ENCODE measurements at places on chromosomes 1 and 21.

DNA sequence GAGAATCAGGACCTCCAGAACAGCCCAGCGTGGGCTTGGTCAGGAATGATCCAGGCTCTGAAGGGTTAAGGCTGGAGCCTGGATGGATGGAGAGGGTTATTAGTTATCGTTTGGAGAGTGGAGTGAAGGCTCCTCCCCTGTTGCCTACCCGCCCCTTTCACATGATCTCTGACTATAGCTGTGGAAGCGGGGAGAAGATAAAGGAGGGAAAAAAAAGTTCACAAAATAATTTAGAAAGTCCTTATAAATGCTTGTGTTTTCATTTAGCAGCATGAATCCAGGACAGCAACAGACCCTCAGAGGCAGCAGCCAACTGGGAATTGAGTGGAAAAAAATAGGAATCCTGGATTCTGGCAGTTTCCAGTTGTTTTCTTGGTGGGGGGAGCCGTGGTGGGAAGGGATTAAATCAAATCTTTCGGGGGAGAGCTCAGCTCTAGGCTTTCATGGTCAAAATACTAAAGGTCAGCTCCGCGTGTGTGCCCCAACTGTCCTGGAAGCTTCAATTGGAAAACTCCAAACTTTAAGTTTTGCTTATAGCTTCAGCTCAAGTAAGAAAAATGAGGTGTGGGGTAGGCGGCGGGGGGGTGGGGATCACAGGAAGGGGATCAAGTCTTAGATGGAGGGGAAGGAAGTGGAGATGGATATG, 595 bp upstream of the DDR2 start:
- no peak for DNase-seq

- DNase-seq, result no peak
Measured at GRCh38 chr1:28447679-28448078, 58.2 kb upstream of the RCC1 start.

GRCh38 chr1:108190001-108190634, 10.0 kb downstream of the SLC25A24 start:
- no peak for DNase-seq

DNA sequence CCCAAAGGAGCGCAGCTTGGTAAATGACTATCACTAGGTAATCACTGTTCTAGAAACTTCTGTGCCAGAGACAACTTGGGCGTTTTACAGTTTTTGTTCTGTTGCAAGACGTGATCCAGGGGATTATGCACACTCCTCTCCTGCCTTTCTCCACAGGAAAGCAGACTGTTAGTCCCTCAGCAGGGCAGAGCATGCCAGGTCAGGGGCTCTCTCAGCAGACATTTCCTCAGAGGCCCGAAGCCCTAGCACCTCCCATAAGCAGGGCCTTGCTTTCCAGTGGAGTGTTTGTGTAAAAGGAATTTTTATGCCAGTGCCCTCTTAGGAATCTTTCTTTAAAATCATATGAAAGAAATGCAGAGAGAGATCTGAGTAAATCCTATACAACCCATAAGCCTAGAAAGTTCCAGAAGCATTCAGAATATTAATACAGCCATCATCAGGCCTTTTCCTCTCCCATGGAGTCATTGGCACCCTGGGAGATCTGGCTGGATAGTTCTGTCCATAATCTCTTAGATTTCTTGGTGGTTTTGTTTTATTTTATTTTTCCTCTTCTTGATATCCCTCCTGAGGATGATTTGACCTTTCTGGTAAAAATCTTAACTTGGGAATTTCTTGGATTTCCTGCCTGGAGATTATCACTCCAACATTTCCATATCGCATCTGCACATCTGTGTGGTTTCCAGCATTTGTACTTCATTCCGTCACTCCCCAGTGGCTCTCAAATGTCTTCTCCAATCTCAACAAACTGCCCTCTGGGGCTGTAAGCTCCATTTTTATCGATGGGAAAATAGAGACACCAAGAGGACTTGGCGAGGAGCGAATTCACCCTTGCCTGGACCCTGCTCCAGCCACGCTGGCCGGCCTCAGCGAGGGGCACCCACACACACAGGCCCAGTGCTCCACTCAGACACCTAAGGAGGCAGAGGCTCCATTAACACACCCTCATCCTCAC, 116.1 kb downstream of the PSMG1 start:
- no peak for DNase-seq

GRCh38 chr1:153532181-153532580, 3.6 kb downstream of the S100A6 start:
- peak; percentile 40 for DNase-seq

- DNase-seq, result no peak
Measured at GRCh38 chr1:185311589-185312225, 5.3 kb downstream of the IVNS1ABP start.

DNA sequence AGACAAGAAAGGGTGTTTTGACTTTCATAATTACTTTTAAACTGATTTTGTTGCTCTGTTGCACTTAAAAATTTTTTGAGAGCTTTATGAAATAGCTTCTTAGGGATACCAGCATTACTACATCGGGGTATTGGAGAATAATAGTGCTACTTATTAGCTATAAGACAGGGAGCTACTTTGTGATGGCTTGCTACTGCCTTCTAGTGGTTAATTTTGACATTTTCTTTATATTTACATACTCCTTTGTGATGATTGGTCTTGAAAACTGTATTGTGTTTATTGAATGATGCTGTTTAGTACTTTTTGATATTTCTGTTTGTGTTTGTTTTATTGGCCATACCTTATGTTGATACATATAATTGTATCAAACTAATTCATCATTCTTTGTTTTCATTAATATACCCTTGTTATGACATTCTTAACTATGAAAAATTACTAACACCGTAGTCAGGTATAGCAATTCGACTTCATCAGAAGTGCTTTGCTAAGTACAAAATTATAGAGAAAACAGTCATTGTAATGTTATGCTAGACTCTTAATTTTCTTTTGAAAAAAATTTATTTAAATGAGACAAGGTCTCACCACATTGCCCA, 85.5 kb downstream of the CLIC4 start:
- DNase-seq, result no peak

GRCh38 chr1:54604051-54604450, 19.3 kb downstream of the FAM151A start:
- DNase-seq, result no peak

DNA sequence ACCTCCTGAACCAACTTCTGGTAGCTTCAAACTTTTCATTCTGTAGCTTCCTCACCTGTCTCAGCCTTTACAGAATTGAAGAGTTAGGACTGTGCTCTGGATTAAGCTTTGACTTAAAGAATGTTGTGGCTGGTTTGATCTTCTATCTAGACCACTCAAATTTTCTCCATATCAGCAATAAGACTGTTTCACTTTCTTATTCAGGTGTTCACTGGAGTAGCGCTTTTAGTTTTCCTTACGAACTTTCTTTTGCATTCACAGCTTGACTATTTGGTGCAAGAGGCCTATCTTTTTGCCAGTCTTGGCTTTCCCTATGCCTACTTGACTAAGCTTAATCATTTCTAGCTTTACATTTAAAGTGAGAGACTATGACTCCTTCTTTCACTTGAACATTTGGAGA, 31.5 kb downstream of the FGGY start:
- no peak for DNase-seq

DNA sequence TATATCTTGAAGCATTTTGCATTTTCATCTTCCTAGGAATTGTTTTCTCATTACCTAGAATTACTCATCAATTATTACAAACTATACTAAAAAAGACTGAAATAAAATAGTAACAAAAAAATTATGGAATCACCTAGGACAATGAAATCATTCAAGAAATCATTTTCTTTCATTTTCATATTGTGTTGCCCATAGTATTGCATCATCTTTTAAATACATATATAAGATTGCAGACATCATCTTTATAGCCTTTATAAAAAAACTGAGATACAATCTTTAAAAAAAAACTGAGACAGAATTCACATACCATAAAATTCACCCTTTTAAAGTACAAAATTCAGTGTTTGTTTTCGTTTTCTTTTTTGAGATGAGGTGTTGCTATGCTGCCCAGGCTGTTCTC, 29.6 kb downstream of the GDAP2 start:
- no peak for DNase-seq

GRCh38 chr1:245054507-245055270, 100.1 kb upstream of the KIF26B start:
- DNase-seq, result no peak

- no peak for DNase-seq
Measured at GRCh38 chr21:38937844-38938243, 132.1 kb downstream of the ETS2 start.

- DNase-seq, result no peak
Measured at GRCh38 chr21:14526199-14526598, 19.9 kb downstream of the SAMSN1 start.

GRCh38 chr1:11918799-11919519, 7.3 kb downstream of the KIAA2013 start:
- DNase-seq, result no peak

- no peak for DNase-seq
Measured at GRCh38 chr21:30880914-30881313, 466 bp downstream of the KRTAP11-1 start.

DNA sequence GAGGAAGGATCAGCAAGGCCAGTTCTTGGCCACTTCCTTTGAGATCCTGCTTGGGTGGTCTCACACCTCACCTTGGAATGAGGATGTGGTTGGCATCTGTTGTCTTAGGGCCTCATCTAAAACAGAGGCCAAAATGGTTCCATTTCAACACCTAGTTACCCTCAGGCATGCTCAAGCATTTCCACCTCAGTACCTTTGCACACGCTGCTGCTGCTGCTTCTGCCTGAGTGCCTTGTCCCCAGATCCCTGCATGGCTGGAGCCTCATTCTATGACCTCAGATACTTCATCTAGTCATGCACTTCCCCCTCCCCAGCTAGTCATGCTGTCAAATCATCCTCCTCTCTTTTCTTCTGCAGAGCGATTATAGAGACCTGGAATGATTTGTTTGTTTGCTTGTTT, 86.8 kb downstream of the ACTL8 start:
- DNase-seq, result no peak

- no peak for DNase-seq
Measured at GRCh38 chr1:1997576-1997975, 6.0 kb downstream of the CFAP74 start.

GRCh38 chr21:42061986-42062235, 9.2 kb upstream of the UMODL1 start:
- no peak for DNase-seq

DNA sequence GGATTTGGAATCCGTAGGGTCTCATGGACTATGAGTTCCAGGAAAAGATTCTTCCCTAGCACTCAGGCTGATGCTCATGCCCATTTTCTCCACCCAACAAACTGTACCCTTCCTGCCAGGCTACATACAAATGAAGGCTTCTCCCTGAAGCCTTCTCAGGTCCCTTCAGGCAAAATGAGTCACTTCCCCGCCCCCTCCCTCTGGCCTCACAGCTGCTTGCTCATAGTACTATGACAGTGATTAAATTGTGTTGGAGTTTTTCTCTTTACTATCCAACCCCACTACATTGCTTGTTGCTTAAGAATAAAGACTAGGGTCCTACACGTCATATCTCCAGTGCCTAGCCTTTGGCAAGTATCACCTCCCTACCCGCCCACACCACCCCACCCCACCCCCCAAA, 207.6 kb upstream of the NFIA start:
- no peak for DNase-seq

GRCh38 chr1:153615406-153615805, 719 bp downstream of the S100A14 start:
- no peak for DNase-seq

- DNase-seq, result peak; percentile 62
Measured at GRCh38 chr1:203271018-203271743, 34.1 kb upstream of the BTG2 start.

- DNase-seq, result no peak
Measured at GRCh38 chr1:91406773-91407389, 2.2 kb upstream of the HFM1 start.

- DNase-seq, result no peak
Measured at GRCh38 chr1:208054485-208054884, 143.6 kb upstream of the CD34 start.

- DNase-seq, result no peak
Measured at GRCh38 chr1:10082785-10083479, 50.2 kb downstream of the UBE4B start.

DNA sequence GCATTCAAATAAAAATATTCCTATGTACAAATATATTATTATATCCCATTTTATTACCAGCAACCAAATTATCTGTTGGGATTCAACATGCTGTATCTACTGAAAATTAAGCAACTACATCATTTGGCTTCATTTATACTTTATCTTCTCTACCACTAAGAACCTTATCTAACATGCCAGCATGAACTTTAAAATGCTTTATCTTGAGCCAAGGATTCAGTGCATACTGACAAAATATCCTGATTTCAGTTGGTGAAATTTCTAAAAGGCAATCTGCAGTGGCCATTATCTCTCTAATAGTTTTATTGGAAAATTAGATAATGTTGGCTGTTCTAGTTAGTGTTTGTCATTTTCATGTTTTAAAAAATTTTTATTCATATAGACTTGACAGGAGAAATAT, 1149.9 kb downstream of the KCNT2 start:
- DNase-seq, result no peak

- no peak for DNase-seq
Measured at GRCh38 chr1:116908266-116908665, 1.4 kb upstream of the PTGFRN start.

GRCh38 chr1:60390593-60391282, 317.2 kb upstream of the C1orf87 start:
- DNase-seq, result no peak

GRCh38 chr1:48831120-48831978, 54.7 kb upstream of the BEND5 start:
- no peak for DNase-seq

DNA sequence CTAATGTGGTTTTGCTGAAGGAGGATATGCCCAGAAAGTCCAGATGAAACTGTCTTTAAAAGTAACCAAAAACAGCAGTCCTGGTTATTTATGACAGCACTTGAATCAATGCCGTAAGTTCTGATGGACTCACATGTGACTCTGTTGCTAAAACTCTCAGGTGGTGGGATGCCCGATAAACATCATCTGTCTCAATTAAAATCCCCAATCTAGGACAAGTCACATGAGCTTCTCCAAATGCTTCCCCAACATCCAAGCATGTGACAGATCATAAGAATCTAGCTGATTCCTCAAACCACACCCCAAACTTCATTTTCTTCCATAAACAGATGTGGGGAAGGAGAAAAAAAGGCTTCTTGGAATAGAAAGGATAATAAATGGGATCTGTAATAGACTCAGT, 786 bp upstream of the CTSK start:
- no peak for DNase-seq

DNA sequence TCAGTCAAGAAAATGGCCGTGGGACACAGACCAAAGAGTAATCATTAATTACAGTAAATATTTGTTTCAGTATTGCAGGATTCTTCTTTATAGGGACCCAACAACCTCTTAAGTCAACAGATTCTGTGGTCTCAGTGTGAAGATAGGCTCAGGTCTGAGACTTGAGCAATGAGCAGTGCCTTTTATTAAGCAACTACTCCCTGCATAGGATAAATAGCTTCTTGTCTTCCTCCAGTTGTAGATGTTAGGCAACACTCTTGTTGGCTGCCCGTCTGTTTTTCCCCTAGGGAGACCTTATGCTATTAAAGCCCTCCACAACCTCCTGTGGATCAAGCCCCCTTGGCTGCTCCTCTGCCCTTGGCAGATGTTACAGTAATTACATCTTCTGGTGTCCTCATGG, 1.8 kb upstream of the OMA1 start:
- no peak for DNase-seq

GRCh38 chr1:201359031-201359872, 18.2 kb downstream of the TNNT2 start:
- DNase-seq, result no peak

All from stimulated activated CD4-positive, alpha-beta T cell treated with anti-CD3 and anti-CD28 coated beads, Interleukin-2, amount 100 ng/mL, for 4 hours (primary cell).